ENCODE measurements at places on chromosomes 2 and 18. TPM values are rescaled to one million over a fixed set of nuclear protein-coding genes. Genes with fewer than 3 reads are reported as not detected.
A peak's percentile ranks its signal among the peaks of the same experiment; 100 is the strongest.

DNA sequence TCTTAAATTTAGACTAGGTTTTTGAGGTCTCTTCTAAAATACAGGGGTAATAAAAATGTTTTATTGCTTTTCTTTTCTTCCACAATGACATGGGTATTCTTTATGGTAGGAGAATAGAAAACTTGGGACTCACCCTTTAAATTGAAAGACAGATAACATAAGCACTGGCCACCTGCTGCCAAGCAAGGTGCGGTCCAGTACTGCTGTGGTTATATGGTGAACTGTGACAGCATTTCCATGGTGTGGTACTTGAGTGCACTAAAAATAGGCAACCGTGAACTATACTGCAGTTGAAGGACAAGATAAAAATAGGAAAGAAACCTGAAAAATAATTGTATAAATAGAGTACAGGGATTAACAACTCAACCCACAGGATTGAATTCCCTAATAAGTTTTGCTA is 54.4 kb upstream of the GRB14 start:
- H3K36me3 ChIP-seq: no peaks in the 10 kb centered on the region
- no peaks in the 10 kb centered on the region for H3K27me3 ChIP-seq
- no peak overlapping the region for H3K4me3 ChIP-seq
- peaks cover 30% of the 10 kb centered on the region for H3K4me1 ChIP-seq
- no peak for DNase-seq

GRCh38 chr2:12170121-12170520 is 423.7 kb downstream of the LPIN1 start:
- H3K27ac ChIP-seq: peak overlapping the region; percentile 69
- no peaks in the 10 kb centered on the region for H3K36me3 ChIP-seq
- no peak overlapping the region for H3K4me3 ChIP-seq
- peak; percentile 21 for DNase-seq
- H3K27me3 ChIP-seq: no peaks in the 10 kb centered on the region

Gene RND3
- 4.2 TPM for polyA plus RNA-seq

Gene SMC6
- 13.1 TPM for polyA plus RNA-seq

DNA sequence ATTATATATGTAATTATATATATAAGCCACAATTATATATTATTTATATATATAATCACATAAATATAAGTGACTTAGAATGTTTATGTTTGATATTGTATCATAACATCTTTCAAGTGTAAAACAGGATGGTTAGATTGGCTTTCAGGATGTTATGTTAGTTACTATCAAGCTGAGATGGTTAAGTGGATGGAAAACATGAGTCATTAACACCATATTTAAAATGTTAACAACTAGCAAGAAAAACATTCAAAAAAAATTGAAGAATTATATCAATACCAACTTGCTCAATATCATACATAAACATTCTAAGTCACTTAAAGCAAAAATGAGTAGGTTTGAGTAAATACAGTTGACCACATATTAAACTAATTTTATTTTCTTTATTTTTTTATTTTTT is 21.8 kb upstream of the RAB27B start:
- H3K36me3 ChIP-seq: no peaks in the 10 kb centered on the region
- H3K4me3 ChIP-seq: no peak overlapping the region
- peaks cover 12% of the 10 kb centered on the region for H3K4me1 ChIP-seq

- peak; percentile 40 for DNase-seq
- no peak overlapping the region for H3K27ac ChIP-seq
- no peaks in the 10 kb centered on the region for H3K36me3 ChIP-seq
- no peaks in the 10 kb centered on the region for H3K27me3 ChIP-seq
- no peak overlapping the region for H3K4me3 ChIP-seq
- H3K4me1 ChIP-seq: no peaks in the 10 kb centered on the region
Measured at GRCh38 chr2:18455236-18455862, 105.1 kb downstream of the RDH14 start.

DNA sequence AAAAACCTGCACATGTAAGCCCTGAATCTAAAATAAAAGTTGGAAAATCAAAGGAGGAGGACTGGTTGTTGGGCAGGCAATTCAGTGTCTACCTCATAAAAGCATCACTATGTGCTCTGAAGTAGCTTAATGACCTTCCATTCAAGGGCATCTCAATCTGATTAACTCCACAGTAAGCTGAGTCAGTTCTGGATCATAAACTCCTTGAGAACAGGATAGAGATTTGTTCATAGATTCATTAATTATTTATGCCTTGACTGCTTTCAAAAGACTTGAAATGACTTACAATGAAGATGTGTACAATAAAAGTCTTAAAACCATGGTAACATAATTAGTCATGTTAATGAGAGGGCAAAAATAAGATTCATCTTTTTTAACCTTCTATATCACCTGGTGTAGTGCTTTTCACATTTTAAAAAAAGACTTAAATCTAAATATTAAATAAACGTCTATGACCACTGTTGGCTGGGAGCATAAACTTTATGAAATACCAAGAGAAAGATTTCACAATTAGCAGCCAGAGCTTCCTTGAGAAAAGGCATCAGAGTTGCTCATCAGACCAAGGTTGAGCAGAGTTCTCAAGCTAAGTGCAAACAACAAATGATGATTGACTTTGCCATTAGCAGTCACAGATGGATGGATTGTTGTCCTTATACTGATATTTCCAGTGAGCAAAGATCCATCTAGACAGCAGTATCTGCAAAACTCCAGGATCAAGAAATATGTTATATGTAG is 237.3 kb upstream of the THUMPD2 start:
- H3K27me3 ChIP-seq: no peaks in the 10 kb centered on the region
- no peak for DNase-seq
- H3K4me1 ChIP-seq: no peaks in the 10 kb centered on the region

Gene GALR1
- not detected for polyA plus RNA-seq

DNA sequence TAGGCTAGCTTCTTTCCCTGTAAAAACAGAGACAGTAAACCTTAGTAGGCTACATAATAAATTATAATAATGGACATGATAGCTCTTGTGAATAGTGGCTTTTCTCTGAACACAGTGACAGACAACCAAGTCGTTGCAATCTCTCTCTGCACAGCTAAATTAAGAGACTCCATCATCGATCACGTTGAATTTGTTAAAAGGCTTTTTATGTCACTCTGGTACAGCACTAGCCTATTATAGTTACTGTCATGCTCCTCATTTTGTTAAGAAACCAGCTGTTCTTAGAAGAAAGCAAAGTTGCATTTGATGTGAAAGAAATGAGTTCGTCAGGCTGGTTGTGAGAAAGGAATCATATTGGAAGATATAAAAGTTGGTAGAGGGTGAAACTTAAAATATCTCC is 50.3 kb upstream of the ARHGAP28 start:
- H3K4me3 ChIP-seq: no peak overlapping the region
- no peak for DNase-seq
- H3K27ac ChIP-seq: no peak overlapping the region
- H3K27me3 ChIP-seq: no peaks in the 10 kb centered on the region
- H3K36me3 ChIP-seq: no peaks in the 10 kb centered on the region

- no peak overlapping the region for H3K27ac ChIP-seq
- no peak for DNase-seq
- no peaks in the 10 kb centered on the region for H3K36me3 ChIP-seq
- H3K4me1 ChIP-seq: no peaks in the 10 kb centered on the region
Measured at GRCh38 chr2:169727065-169727464, 6.6 kb upstream of the KLHL23 start.

DNA sequence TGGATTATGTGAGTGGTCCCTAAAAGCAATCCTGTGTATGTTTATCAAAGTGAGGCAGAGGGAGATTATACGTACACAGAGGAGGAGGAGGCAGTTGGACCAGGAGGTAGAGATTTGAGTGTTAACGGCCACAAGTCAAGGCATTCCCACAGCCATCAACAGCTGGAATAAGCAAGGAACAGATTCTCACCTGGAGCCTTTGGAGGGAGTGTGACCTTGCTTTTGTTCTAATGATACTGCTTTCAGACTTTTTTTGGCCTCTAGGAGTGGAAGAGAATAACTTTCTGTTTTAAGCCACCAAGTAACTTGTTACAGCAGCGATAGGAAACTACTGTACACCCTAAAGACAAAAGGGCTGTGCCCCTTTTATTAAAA is 18.1 kb downstream of the LCLAT1 start:
- H3K4me3 ChIP-seq: no peak overlapping the region
- no peak for DNase-seq
- no peaks in the 10 kb centered on the region for H3K36me3 ChIP-seq
- H3K27ac ChIP-seq: peak overlapping the region; percentile 3

Gene RPRM
- polyA plus RNA-seq: 0.75 TPM

Gene FAP
- not detected for polyA plus RNA-seq

DNA sequence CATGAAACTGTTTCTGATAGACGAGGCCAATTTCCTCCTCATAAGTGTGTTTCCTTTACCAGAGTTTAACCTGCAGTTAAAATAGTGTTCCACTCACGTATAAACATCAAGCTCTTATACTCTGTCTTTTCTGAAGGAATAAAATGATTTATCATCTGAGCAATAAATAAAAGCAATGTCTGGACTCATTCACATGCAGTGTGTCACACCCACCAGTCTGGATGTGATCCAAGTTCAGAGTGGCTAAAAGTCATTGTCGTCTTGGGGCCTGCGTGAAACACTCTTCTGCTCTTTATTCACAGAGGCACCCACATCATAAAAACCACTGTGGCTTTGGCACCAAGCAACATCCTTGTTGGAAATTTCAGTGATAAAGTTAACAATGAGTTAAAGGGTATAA is 19.5 kb upstream of the SLC9A4 start:
- peaks cover 5% of the 10 kb centered on the region for H3K27me3 ChIP-seq
- H3K4me3 ChIP-seq: no peak overlapping the region
- no peak overlapping the region for H3K27ac ChIP-seq
- H3K36me3 ChIP-seq: no peaks in the 10 kb centered on the region
- DNase-seq: no peak

DNA sequence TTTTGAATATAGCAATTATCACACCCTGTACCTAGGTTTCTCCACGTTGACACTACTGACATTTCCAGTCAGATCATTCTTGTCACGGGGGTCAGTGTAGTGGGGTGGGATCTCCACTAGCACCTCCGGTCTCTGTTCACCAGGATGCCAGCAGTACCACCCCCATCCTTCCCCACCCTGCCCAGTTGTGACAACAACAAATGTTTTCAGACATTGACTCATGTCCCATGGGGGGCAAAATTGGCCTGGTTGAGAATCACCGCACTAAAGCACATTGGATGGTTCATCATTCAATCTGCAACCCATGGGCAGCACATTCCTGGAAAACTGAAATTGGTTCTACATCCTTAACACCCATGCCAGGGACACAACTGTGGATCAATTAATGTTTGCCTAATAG is 32.3 kb downstream of the FEZ2 start:
- H3K27me3 ChIP-seq: no peaks in the 10 kb centered on the region
- DNase-seq: no peak
- H3K4me3 ChIP-seq: no peak overlapping the region
- H3K27ac ChIP-seq: no peak overlapping the region

GRCh38 chr2:1459727-1460126 is 46.5 kb downstream of the TPO start:
- H3K4me1 ChIP-seq: no peaks in the 10 kb centered on the region
- no peaks in the 10 kb centered on the region for H3K36me3 ChIP-seq
- no peak for DNase-seq

GRCh38 chr18:36734596-36734995 is 94.2 kb downstream of the TPGS2 start:
- H3K27me3 ChIP-seq: no peaks in the 10 kb centered on the region

DNA sequence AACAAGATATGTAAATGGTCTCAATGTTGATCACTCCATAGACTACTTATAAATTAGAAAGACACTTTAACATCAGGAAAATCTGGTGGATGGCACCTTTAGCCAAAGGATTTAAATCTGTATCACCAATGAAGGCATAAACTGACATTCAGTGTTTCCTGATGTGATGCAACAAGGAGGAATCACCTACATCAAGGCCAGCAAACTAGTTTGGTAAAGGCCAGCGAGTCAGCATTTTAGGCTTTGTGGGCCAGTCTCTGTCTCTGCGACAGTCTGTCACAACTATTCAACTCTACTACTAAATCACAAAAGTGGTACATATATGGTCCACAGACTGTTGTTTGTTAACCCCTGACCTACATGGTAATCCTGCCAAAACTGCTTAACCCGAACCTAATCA is 33.3 kb downstream of the C2orf76 start:
- peak; percentile 19 for DNase-seq
- H3K4me3 ChIP-seq: no peak overlapping the region
- no peaks in the 10 kb centered on the region for H3K4me1 ChIP-seq
- H3K27me3 ChIP-seq: no peaks in the 10 kb centered on the region

Gene COX5B
- polyA plus RNA-seq: 801 TPM

DNA sequence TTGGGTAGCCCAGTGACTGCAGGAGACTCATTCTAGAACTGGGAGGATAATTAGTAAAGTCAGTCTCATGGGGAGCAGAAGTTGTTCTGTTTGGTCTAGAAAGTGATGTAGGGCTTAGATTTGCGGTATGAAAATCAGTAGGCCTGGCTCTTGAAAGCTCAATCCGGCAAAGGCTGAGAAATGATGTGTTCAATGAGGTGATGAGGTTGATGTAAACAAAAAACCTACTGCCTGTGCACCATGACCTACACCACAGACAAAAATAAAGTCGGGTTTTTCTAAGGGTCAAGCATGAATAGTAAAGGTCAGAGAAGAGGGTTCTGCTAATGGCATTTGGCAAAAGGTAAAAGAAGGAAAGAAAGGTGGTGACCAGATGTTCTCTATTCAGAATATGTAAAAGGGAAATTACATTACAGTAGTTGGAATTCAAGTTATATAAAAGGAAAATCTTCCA is 80.8 kb upstream of the COL5A2 start:
- H3K27me3 ChIP-seq: no peaks in the 10 kb centered on the region
- H3K36me3 ChIP-seq: no peaks in the 10 kb centered on the region
- H3K27ac ChIP-seq: no peak overlapping the region
- H3K4me1 ChIP-seq: no peaks in the 10 kb centered on the region
- H3K4me3 ChIP-seq: no peak overlapping the region

Gene KCNJ3
- 2.0 TPM for polyA plus RNA-seq

DNA sequence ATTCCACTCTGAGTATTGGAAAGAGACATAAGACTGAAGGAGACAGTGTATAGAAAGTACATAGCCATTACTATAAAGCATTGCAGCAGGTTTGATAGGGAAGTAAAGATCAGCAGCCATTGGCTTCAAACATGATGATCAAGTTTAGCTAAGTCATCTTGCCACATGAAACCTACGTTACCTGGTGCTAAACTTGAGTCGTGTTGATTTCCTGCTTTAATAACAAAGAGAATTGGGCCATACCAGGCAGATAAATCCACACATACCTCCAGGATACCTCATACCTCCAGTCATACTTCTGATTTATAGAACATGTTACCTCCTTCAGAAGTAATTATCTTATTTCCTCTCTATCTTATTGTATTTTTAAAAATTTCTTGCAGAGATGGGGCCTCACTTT is 10.3 kb upstream of the KYNU start:
- no peaks in the 10 kb centered on the region for H3K27me3 ChIP-seq
- no peaks in the 10 kb centered on the region for H3K4me1 ChIP-seq
- H3K27ac ChIP-seq: no peak overlapping the region
- no peak for DNase-seq

Measured in cardiac muscle cell (in vitro differentiated cells and primary cell).